Mesenteric fat pad (tissue), 1 donor: ENCODE measurements at places on chromosomes 7 and 10. TPM values are rescaled to one million over a fixed set of nuclear protein-coding genes. Genes with fewer than 3 reads are reported as not detected.

Gene CXCL12
- 347 TPM for total RNA-seq

Gene LOXL4
- total RNA-seq, result 39.6 TPM

Gene CFTR
- total RNA-seq, result 0.22 TPM

Gene WDR86
- total RNA-seq, result 19.4 TPM

Gene EPHB4
- total RNA-seq, result 45.6 TPM

Gene AGAP5
- total RNA-seq, result 7.4 TPM

Gene ATAD1
- total RNA-seq, result 49.9 TPM

GRCh38 chr10:130160775-130161174 lies 24.6 kb downstream of the GLRX3 start:
- no peak for DNase-seq

DNA sequence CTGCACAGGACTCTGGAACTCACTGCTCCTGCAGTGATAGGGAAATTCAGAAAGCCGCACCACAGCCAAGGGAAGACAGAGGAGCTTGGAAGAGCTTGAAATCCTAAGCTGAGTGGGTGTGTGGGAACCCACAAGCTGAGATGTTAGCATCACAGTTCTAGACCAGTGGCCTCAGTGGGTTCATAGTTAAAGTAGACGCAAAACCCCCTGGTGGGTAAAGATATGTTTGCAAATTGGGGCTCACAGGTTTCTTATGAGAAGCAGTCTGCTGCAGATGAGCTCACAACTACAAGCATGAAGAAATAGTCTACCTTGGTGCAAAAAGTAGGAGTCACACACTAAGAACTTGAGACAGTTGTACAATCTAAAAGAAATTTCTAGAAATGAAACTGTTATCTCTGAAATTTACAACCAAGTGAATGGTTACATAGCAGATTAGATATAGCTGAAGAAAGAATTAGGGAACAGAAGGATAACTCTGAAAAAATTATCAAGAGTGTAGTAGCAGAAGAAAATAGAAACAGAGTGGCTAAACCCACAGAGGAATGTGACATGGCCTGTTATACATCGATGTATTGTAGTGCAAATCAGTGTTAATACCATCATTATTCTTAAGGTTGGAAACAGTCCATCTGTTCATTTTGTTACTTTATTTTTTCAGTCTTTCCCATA lies 77.2 kb downstream of the DYNC2I1 start:
- DNase-seq, result no peak

DNA sequence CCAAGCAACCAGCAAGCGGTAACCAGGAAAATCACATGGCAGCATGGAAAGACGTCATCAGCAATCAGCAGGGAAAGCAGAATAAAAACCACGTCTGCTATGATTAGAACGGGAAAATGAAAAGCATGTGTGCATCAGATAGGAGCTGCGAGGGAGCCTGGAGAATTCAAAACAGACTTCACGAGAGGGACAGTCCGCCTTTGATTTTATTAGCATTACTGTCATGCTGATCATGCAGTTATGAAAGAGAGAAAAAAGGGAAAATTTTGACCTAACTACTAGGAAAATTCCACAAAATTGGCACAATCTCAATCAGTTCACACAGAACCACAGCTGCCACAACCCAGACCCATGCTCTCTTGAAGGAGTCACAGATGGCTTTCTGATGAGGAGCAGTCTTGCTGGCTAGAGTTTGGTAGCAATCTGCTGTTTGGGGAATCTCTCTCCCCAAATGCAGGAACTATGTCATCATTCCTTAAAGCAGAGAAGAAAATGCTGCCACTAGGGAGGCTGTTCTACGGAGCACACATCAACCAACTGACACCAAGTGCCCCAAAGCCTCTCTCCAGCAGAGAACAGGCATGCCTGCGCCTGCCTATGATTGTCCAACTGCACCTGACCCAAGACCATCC lies 295.9 kb downstream of the TNS3 start:
- no peak for DNase-seq

DNA sequence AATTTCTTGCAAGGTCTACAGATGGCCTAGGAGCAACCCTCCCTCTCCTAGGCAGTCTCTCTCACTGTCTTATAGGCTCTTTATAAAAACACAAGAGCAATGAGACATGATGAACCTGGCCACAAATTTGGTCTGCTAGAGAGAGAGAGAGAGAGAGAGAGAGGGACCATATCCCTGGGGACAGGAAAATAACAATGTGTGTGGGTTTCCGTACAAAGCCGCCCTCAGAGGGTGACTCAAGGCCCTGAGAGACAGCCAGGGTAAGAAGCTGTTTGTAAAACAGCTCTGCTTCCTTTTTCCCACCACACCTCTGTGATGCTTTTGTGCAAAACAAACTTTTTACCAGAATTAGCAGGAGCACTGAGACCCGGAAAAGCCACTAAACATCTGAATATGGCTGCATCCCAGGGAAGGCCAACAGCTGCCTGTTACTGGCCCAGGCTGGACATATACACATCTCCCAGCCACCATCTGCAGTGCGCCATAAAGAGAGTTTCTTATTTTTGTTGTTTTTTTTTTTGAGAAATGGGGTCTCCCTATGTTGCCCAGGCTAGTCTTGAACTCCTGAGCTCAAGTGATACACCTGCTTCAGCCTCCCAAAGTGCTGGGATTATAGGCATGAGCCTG lies 18.4 kb downstream of the GIMAP5 start:
- DNase-seq, result no peak

DNA sequence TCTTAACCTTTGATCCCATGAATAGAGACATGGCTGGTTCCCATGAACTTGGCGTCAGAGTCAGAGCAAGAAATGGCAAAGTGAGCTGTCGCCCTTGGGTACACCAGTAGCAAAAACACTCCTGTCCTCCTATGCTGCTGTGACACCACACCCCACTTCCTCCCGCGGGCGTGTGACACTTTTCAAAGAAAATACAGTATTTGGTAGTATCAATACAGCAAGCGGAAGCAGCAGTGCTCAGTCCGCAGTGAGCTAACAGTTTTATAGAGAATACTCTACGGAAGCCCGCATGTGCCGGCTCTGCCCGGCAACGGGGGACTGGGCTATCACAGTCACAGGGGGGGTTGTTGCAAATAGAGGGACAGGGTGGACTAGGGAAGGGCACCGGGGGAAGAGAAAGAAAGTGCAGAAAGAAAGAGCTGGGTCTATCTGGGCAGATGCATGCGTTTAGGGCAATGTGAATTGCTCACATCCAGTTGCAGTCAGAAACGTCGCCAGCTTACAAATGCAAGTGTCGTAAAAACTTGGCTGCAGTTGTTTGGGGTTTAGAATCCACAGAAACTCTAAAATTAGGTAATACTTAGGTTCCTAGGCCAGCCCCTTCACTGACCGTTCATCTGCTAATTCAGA lies 49.8 kb downstream of the PRKCQ start:
- no peak for DNase-seq
